ENCODE measurements at places on chromosomes 2 and 18. TPM values are rescaled to one million over a fixed set of nuclear protein-coding genes. Genes with fewer than 3 reads are reported as not detected.

APOB gene
- total RNA-seq = 0.01 TPM

ADD2 gene
- 28.6 TPM for total RNA-seq

SERPINB12 gene
- total RNA-seq = not detected

FOXD4L1 gene
- 0.31 TPM for total RNA-seq

NEU4 gene
- 0.37 TPM for total RNA-seq

SLC5A7 gene
- total RNA-seq = not detected

NT5DC4 gene
- not detected for total RNA-seq

RESP18 gene
- not detected for total RNA-seq

CRYBA2 gene
- total RNA-seq = not detected

IGFBP2 gene
- total RNA-seq = 82.8 TPM

GTF2A1L gene
- not detected for total RNA-seq

CD302 gene
- total RNA-seq = 1.9 TPM

UGT1A10 gene
- not detected for total RNA-seq

ZNF396 gene
- total RNA-seq = 0.88 TPM

SERPINE2 gene
- 145 TPM for total RNA-seq

LYPD6B gene
- 0.10 TPM for total RNA-seq

ANKRD30B gene
- not detected for total RNA-seq

LCT gene
- total RNA-seq = 0.05 TPM

NAT8 gene
- not detected for total RNA-seq

TRAF3IP1 gene
- 11.4 TPM for total RNA-seq

LRATD1 gene
- 0.10 TPM for total RNA-seq

PRADC1 gene
- 19.3 TPM for total RNA-seq

MYO3B gene
- total RNA-seq = not detected

IL37 gene
- total RNA-seq = not detected

CDK15 gene
- not detected for total RNA-seq

COL6A3 gene
- total RNA-seq = 0.21 TPM

TMEM247 gene
- not detected for total RNA-seq

DSEL gene
- 0.43 TPM for total RNA-seq

NEU2 gene
- not detected for total RNA-seq

LMAN2L gene
- 20.1 TPM for total RNA-seq

TTN gene
- 0.01 TPM for total RNA-seq

HOXD13 gene
- 0.15 TPM for total RNA-seq

EN1 gene
- total RNA-seq = 0.84 TPM

IL1R1 gene
- total RNA-seq = 35.7 TPM

Measured in A549 treated with Hydrocortisone at 1 μM for 4 hours (cell line).